Spleen (tissue), 13 donors: ENCODE measurements at places on chromosomes 6 and 20. TPM values are rescaled to one million over a fixed set of nuclear protein-coding genes. Genes with fewer than 3 reads are reported as not detected.

DNA sequence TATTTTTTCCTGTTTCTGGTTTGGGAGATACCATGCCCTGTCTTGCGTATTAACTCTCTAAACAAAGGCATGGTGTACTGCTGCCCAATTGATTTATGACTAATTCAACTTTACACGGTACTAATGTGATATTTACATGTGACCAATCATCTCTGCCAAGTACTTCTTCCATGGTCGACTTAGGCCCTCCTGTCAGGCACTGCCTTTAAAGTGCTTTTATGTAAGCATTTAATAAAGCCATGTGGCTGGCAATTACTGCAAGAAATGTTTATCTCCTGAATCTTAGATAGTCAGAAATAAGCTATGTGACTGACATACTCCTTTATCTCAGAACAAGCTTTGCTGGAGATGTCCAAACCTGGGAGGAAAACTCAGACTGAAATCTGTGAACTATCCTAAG, 323.4 kb downstream of the BTBD3 start:
- H3K27me3 ChIP-seq: no peaks in the 10 kb centered on the region
- no peak overlapping the region for H3K27ac ChIP-seq
- no peak overlapping the region for H3K4me3 ChIP-seq
- no peaks in the 10 kb centered on the region for H3K36me3 ChIP-seq
- H3K4me1 ChIP-seq: no peaks in the 10 kb centered on the region

GRCh38 chr6:157927011-157927410, 54.7 kb upstream of the SYNJ2 start:
- no peaks in the 10 kb centered on the region for H3K27me3 ChIP-seq
- H3K4me3 ChIP-seq: no peak overlapping the region
- H3K4me1 ChIP-seq: no peaks in the 10 kb centered on the region
- H3K27ac ChIP-seq: no peak overlapping the region
- no peak for DNase-seq

- no peak overlapping the region for H3K27ac ChIP-seq
- no peak overlapping the region for H3K4me3 ChIP-seq
- no peaks in the 10 kb centered on the region for H3K27me3 ChIP-seq
- DNase-seq: no peak
- H3K36me3 ChIP-seq: no peaks in the 10 kb centered on the region
Measured at GRCh38 chr20:3543901-3544507, 73.2 kb downstream of the ATRN start.

DNA sequence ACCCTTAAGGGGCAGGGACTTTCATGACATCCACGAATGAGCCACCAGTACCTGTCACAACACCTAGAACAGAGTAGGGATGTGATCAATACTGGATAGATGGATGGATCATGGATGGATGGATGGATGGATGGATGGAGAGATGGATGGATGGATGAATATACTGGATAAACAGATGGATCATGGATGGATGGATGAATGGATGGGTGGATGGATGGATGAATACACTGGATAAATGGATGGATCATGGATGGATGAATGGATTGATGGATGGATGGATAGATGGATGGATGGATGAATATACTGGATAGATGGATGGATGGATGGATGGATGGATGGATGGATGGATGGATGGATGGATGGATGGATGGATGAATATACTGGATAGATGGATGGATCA, 73.0 kb downstream of the PKHD1 start:
- H3K4me1 ChIP-seq: no peaks in the 10 kb centered on the region
- H3K4me3 ChIP-seq: no peak overlapping the region
- no peaks in the 10 kb centered on the region for H3K27me3 ChIP-seq
- H3K27ac ChIP-seq: no peak overlapping the region

RTN4IP1 gene
- 7.5 TPM for total RNA-seq
